ENCODE measurements at places on chromosomes 6 and 20.

DNA sequence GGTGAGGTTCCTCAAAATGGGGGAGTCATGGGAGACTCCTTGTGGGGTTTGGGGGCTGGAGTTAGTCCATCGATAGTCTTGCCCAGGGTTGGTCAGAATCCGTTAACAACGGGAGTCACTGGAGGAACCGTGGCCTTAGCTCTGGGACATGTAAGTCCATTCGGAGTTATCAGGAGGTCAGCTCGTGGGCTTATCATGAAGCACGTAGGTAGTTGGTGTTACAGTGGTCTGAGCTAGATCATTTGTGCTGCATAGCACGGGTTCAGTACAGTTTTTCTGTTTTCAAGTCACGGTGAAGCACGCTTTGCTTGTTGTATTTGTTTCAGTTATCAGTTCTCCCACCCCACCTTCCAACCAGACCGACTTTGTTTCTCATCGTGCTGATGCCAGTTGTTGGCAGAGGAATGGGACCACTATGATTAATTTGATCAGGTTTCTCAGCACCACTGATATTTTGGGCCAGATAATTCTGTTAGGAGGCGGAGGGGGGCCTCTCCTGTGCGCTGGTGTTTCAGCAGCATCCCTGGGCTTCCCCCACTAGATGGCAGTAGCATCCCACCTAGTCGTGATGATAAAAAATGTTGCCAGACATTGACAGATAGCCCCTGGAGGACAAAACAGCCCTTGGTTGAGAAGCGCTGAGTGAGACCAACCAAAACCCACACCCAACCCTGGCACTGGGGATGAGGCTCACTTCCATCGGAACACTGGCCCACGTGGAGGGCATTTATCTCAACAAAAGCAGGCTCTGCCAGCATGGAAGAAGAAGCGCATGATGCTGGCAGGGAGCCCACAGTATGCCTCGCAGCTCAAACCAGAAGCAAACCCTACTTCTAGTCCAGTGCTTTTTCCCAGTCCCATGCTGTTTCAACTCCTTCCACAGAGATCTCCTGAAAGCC is 2.2 kb upstream of the APMAP start:
- peak; percentile 53 for DNase-seq

DNA sequence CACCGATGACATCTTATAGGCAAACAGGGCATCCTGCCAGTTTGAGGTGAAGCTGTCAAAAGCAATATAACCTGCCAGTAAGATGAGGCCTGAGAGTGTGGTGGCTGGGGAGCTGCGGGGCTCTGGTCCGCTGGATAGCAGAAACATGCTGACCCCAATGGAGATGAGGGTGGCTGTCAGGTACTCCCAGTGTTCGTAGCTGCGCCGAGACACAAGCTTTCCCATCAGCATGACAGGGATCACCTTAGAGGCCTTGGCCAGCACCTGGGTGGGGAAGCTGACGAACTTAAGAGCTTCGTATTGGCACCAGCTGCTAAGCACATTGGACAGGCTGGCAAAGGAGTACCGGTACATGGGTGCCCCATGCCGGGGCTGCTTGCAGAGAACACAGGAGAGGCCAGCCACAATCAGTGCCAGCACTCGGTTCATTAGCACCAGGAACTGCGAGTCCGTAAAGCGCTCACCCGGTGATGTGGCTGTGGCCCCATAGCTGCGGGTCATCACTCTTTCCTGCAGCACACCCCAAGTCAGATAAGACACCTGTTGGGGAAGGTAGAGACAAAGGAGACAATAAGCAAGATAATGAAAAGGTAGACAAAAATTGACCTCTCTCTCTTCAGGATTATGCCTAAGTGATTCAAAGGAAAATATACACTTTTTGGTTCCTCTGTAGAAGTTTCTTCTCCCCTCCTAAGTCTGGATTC is 2.1 kb downstream of the SLC35B2 start:
- DNase-seq: no peak

DNA sequence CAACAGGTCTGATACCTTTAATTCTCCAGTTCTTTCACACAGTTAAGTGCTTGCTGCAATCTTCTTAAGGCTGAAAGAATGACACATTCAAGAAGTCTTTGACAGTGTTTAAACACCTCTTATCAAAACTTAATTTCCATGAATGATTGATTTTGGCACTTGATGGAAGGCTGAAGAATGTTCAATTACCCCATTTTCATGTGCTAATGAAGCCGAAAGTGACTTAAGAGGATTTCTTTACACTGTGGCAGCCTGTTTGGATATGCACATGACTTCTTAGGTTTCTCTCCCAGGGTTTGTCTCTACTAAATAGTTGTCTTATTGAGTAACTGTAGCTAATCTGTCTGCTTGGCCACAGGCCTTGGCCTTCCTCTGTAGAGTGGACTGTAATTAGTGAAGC is 81.1 kb upstream of the PRDM1 start:
- no peak for DNase-seq

- DNase-seq: no peak
Observed at GRCh38 chr20:25320035-25320800, 70.4 kb downstream of the ABHD12 start.

DNA sequence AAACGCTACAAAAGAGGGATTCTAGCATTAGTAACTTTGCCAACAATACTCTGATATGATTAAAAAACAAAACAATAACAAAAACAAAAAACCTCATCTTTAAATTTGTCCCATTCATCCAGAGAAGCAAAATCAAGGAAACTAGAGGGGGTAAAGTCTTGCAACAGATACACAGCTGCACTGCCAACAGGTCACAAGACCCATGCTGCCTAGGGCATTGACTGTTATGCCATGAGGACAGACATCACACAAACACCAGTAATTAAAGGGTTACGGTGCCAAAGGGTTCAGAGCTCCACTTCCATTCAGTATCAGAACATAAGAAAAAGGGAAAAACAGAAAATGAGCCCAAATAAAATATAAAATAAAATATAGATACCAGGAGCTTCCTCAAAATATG is 1.6 kb downstream of the TBC1D20 start:
- no peak for DNase-seq

DNA sequence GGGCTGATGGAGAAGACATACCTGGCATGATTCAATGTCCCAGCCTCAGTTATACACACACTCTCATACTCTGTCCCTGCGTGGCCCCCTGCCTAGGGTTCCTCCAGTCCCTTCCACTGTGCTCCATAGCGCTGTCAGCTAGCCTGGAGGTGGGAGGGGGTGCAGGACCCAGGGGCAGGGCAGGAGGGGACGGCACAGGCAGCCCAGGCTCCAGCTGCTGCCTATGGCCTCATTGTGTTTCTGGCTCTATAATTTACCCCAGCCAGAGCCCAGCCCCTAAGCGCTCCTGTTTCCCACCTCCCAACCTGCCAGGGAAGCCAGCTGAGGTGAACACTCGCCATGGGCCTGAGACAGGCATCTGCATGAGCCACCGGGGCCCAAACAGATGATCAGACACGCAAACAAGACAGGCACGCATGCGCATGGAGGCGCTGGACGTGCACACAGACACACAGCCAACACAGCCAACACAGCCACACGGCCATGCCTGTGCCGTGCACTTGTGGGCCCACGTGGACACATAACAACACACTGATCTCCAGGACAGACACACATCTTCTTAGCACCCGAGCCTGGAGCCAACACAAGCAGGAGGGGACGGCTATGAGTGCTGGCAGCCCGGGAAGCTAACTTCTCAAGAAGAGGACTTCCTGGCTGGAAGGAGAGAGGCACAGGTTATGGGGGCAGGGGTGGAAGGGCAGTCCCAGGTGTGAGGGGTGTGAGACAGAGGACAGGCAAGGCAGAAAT is 124.9 kb downstream of the GRM4 start:
- no peak for DNase-seq

DNA sequence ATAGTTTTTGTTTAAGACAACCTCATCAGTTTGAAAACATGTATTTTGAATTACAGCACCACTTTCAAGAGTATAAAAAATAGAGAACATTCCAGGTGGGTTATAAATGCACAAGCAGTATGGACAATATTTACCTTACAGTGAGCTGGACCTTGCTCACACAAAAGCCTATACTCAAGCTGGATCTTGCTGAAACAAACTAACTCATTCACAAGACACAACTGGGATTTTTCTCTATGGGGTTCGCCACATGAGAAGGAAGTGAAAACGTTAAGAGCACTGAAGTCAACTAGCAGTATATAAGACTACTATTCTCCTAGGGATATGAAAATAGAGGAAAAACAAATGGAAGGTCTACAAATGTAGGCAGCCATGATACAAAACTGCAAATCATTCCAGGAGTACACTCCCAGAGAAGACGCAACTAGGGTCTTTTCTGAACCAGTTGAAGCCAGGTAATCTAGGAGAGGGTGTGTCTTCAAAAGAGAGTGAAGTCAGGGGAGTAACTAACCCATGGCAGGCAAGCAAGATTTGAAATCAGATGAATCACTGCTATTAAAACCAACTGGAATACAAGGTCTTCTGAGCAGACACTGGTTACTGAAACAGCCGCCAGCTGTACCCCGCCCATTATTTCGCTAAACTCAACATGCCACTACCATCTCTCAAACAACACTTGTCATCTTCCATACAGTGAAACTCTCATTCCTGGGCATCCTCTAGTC is 26.5 kb downstream of the STAU1 start:
- DNase-seq: no peak

DNA sequence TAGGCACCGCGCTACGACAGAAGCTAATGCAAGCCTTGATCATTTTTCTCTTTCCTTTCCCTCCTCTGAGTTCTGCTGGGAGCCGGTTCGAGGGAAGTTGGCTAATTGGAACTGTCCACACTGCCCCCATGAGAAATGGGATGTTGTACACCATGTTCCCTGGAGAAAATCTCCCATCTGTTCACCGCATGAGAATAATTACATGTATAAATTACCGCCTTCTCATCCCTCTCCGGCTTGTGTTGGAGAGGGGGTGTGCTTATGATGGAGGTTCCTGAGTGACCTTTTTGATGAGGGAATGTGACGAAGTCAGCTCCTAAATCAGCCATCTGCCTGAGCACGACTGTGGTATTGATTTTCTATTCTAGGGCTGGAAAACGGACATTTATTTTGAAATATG is 320.2 kb upstream of the SULF2 start:
- no peak for DNase-seq

DNA sequence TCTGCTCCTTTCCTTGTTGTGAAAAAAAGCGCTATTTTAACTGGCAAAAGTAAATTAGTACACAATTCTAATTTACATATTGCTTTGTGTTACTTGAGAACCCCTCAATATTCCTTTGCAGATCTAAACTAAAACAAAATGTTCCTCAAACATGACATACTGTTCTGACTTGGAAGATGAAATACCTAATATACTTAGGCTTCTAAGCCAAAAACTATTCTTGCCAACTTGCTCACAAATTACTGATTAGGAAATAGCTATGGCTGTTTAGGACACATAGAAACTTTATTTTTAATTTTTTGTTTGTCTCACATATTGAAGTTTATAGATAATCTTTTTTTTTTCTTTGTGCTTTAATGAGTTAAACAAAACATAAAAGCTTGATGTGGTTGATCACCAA is 542.2 kb downstream of the GRIK2 start:
- no peak for DNase-seq

- no peak for DNase-seq
Observed at GRCh38 chr6:108738684-108739416, 109.4 kb upstream of the ARMC2 start.

DNA sequence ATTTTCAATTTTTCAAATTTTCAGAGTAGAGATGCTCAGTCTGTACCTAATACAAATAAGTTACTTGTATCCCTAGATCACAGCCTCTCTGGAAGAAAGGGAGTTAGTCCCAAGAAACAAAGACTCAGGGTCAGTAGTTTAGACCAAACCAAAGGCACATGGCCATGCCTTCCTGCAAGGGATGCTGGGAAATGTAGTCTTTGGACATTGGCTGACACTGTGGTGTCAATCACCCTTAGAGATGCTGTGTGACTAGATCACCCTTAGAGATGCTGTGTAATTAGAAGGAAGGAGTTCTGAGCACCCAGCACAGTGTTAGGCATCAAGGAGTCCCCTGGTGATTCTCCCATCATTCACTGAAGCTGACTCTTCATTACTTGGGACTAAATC is 202.1 kb downstream of the NFATC2 start:
- DNase-seq: no peak

- DNase-seq: no peak
Observed at GRCh38 chr6:18053078-18053477, 65.6 kb upstream of the KIF13A start.

DNA sequence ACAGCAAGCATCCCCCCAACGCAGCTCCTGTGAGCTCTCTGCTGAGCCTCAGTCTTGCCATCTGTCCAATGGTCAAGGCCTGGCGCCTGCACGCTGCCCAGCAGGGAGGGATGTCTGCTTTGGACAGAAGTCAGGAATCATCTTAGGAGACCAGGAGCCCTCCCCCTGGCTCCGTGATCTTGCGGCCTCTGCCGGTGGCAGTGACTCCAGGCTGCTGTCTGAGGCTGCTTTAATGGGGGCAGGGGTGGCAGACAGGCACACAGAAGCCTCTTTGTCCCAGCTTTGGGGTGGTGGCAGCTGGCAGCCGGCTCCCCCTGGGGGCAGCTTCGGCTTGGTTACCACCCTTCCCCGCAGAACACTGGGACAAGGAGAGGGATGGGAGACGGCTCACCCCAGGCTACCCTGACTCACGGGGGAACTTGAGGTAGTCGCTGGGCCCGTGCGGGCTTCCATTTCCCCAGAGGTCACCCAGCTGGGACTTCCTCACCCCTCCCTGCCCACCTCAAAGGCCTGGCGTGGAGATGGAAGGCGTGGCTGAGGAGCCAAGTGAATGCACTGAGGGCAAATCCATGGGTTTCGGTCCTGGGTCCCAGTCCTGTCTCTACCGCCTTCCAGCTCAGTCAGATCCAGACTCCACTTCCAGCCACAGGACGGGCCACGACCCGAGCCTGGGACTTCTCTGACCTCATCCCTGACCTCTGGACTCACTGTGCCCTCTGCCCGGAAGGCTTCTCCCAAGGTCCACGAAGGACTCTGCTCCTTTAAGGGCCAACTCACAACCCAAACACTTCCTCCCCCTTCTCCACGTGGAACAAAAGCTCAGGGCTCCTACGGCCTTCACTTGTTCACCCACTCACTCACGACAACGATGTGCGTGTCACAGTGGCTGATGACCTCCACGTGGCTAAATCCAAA is 14.8 kb downstream of the PEDS1 start:
- no peak for DNase-seq

- DNase-seq: no peak
Observed at GRCh38 chr6:140124498-140124897, 750.0 kb upstream of the CITED2 start.

DNA sequence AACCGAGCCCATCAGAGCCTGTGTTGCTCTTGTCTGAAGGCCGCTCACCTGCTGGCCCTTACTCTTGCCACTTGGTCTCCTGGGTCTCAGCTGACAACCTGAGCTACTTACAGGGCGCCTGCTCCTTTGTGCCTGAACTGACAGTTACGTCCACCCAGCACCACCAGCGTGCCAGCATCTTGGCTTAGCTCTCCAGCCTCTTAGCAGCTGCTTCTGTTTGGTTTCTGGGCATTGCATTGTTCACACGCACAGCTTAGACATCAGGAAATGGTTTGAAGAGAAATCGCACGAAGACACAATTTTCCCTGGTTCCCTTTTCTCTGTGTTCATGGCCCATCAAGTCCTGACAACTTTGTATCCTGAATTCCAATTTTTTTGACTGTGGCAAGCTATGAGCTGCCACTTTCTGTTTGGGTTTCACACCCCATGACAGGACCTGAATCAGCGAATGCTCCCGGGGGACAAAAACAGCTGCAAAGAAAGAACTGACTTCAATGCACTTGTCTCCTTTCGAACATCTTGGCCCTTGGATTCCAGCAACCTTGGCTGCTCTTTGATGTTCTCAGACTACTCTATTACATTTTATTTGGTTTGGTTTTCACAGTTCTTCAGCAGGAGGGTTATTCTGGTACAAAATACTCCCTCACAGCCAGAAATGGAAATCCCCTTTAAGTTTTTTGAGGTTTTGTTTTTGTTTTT is 45.2 kb upstream of the LY86 start:
- no peak for DNase-seq

- DNase-seq: no peak
Observed at GRCh38 chr6:165770397-165771082, 107.5 kb upstream of the PDE10A start.

Measured in stimulated activated CD8-positive, alpha-beta memory T cell treated with anti-CD3 and anti-CD28 coated beads, Interleukin-7, amount 100 ng/mL, for 48 hours (primary cell).